Stimulated activated CD4-positive, alpha-beta T cell treated with anti-CD3 and anti-CD28 coated beads, Interleukin-4, amount 100 ng/mL, for 48 hours (primary cell): ENCODE measurements at places on chromosomes 2 and 18.

- no peak for DNase-seq
Measured at GRCh38 chr2:128345436-128346165, 26.9 kb upstream of the HS6ST1 start.

DNA sequence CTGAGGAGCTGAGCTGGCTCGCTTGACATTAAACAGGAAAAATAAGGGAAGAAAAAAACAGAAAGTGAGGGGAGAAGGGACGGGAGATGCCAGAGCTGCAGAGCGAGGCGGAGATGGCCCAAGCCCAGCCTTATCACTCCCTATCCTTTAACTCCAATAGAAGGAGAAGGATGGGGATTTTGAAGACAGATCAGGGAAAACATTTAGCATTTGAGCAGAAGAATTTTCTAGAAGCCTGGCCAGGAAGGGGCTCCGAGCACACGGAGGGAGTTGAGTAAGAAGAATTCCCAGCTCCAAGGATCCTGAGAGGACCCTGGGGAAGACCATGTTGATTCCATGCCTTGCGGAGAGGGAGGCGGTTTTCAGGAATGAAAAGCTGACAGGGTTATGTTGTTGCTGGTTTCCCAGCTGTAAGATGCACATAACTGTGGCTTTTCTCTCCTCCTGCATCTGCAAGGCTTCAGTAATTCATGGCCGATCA is 35.6 kb downstream of the TWIST2 start:
- no peak for DNase-seq

DNA sequence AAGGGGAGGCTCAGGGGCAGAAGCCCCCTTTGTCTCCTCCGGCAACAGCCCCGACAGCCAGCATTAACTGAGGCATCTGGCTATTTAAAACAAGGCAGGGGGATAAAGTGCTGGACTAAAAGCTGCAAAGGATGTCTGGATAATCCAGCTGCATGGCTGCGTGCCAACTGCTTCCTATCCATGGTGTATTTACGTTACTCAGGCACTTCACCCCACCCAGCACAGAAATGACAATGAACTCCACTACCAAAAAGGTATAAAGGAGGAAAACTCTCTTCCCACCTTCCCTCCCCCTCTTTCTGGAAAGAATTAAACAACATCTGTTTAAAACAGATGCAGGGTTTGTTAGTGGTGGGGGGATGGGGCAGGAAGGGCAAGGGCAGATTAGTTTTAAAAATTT is 82.5 kb downstream of the SPRED2 start:
- no peak for DNase-seq

DNA sequence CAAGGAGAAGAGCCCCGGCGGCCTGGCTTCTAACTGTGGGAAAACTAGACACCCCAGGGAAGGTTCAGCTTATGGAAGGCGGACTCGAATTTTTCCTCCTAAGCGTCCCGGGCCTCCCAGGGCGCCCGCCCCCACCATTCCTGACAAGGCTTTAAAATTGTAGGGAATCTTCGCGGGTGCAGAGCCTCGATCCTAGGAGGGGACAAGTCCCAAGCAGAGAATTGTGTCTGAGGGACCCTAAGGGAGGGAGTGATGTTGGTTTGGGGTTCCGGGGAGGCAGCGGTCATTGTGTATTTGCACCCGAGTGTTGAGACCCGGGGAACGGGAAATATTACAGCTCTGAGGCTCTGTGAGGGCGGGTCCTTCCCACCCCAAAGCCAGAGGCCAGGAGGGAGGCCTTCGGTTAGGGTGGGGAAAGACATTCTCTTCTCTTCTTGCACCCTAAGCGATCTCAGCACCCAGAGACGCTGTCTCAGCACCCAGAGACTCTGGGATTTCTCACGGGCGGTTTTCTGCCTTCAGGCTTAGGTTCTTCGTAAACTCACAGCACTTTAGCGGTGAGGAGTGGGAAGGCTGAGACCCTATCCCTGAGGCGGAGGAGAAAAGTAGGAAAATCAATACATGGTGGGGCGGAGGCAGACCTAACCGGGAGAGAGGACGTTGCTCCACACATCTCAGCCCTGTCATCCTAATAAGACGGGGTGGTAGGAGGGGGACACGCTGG is 7.6 kb downstream of the OSR1 start:
- DNase-seq, result no peak

GRCh38 chr2:98388601-98389250 is 42.5 kb downstream of the CNGA3 start:
- no peak for DNase-seq

DNA sequence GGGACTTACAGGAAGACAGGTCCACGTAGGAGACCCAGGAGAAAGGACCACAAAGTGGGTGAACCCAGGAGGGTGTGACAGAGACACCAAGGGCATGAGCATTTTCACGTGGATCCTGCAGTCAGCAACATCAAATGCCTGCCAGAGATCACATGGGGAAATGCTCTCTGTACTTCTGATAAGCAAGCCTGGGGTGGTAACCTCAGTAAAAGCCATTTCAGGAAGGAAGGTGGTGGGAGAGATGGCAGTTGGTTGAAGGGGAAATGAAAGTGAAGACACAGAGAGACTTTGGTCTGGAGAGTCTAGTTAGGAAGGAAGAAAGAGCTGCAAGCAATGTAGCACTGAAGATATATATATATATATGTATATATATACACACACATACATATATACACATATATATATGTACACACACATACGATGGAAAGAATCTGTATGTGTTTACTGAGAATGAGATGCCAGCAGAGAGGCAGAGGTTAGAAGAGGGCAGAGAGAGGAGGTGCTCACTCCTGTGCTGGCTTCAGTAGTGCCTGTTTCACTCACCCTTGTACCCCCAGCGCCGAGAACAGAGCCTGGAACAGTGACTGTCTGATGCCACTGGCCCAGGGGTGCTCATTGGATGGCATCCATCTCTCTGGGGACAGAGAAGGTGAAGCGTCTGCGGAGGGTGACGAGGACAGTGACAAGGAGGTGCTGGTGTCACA is 314.9 kb downstream of the AFF3 start:
- no peak for DNase-seq

GRCh38 chr2:228444161-228444560 is 262.7 kb upstream of the SPHKAP start:
- DNase-seq, result no peak

- no peak for DNase-seq
Measured at GRCh38 chr18:53789376-53790247, 434.9 kb downstream of the MBD2 start.

DNA sequence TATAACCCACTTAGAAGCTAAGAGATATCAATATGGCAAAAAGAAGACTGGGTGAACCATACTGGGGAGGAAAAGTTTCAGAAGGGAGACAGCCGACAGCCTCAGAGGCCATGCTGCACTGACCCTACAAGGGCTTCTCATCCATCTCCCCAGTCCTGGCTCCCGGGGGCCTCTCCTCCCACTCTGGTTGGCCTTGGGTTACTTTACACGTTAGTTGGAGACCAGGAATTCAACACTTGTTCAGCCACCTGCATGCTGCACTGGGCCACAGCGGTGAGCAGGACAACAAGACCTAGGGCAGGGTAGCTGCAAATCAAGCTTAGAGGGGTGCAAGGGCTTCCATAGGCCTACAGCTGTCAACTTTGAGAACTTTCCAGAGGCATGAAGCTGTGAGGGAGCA is 28.6 kb upstream of the IL1R2 start:
- no peak for DNase-seq

DNA sequence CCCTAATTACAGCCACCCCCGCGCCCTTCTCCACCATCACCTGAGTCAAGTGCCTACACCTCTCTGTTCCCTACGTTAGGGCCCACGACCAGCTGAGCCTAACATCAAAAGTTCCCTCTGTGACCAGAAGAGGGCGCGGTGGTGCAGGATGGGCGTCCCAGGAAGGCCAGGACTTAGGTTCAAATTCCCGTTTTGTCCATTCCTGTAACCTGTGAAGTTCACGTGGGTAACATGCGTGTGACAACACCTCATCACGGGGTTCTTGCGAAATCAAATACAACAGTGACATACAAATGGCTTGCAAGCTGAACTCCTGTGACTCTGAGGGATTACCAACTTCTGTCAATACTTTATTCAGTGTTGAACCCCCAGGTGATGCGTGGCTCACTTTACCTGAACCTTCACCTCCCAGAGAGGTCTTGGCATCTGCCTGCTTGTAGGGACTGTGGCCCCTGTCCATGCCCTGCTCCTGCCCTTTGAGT is 207.9 kb downstream of the ARL4C start:
- DNase-seq, result peak; percentile 68

DNA sequence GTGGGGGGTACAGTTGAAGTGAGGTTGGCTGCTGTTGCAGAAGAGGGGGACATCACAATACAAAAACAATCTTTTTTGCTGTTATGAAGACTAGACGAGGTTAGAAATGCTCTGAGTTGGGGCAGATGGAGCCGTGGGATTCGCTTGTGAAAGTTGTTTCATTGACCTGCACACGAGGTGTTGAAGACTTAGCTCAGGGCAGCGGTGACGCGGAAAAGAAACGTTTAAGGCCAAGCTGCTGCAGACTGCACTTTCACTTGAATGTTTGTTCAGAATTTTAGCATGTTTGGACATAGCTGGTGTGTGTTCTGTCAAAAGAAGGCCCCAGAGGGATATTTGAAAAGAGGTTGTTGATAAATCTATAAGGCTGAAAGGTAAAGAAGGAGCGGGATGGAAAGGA is 46.3 kb downstream of the MTCL1 start:
- DNase-seq, result no peak

DNA sequence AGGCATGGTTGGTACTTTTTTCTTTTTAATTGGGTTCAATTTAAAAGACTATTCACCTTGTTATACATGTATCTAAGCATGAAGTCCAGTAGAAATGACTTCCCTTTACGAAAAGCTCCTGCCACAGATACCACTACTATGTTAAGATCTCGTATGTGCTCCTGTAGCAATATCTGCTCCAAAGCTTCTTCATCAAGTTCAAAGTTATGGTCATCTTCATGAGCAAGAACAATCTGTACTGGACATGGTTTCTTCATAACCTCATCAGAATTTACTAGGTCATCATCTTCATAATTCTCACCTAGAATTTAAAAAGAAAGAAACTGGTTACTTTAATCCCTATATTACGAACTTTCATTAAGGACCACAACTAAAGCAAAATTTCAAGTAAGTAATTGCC is 33.9 kb downstream of the ATL2 start:
- no peak for DNase-seq

DNA sequence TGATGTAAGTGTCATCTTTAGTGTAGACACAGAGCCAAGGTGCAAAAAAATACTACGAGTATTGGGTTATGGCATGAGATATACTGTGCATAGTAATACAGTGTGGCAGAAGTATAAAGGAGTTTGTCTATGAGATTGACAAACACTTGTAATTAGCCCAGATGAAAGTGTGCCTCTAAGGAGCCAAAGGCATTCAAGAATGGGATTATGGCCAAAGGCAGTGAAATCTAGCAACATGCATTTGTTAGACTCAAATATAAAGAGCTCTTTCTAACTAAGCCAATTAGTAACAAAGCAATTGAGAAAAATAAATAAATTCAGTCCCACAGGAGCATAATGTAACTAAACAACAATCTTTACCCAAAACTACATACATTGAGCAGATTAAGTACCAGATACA is 1761.8 kb downstream of the SUCLG1 start:
- DNase-seq, result no peak

DNA sequence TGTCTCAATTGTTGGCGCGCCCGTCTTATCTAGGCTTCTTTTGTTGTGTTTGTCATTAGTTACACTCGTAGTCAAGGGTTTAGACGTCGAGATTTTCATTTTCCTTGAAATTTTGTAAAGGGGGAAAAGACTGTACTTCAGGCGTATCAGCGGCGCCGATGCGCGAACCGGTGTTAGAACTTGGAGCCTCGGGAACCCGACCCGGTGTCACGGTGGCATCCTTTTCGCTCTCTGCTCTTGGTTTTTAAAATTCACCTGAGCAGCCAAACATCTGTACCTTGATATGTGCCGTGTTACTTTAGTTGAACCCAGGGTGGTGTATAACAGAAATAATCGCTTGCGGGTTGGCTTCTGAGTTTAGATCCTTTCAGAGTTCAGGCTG is 643 bp downstream of the RMC1 start:
- DNase-seq, result no peak

- DNase-seq, result no peak
Measured at GRCh38 chr2:55159037-55159651, 72.9 kb downstream of the CLHC1 start.

DNA sequence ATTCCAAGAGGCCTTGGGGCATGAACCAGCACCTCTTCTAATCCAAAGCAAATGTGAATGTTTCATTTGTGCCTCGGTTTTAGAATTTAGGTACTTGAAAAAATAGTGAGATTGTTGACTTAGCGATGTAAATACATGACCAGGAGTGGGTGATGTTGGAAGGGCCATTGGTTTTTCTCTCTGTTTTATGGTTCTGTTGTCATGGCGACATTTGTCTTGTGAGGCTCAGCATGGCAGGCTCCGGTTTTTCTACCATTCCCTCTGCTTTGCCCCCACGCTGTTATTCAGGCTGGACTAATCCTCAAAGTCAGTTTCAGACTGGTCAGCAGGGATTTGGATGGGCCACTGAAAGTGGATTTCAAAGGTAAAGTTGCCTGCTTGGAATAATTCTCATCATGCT is 255.4 kb downstream of the ALPK2 start:
- DNase-seq, result no peak

DNA sequence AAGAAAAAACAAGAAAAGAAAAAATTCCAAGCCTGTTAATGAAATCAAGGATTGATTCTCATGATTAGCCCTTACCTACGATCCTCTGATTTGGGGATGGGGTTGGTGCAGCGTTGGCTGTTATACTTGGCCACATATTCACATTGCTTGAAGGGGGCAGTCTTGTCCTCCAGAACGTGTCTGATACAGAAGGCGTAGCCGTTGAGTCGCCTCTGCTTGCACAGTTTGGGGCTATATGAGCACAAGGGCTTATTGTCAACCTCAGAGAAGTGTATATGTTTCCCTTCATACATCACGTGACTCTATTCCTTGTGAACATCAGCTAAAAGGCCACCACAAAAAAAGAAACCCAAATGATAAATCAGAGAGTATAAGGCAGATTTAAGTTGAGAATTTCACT is 23.2 kb downstream of the INO80D start:
- DNase-seq, result no peak

DNA sequence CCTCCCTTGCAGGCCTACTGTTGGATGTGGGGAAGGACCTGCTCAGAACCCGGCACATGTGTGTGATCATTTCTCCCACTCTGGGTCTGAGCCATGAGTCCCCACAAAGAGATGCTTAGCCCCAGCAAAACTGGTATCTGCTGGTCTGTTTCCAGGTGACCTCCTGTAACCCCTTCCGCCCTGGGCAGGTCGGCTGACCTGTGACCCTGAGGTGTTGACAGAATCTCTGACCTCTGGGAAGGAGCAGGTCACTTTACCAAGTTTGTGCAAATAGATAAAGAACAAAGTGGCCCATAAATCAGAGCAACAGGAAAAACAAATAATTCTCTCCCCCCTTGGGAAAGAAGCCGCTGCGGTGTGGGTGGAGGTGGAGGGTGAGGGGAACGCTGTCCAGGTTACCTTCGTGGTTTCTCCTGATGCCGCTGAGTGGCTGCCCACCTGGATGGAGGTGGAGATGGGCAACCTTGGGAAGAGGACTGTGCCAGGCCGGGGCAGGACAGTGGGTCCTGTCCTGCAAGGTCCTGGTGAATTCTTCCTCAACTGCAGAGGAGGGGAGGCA is 174.0 kb upstream of the MYCN start:
- DNase-seq, result no peak
